ENCODE measurements at places on chromosomes 3 and 15.

DNA sequence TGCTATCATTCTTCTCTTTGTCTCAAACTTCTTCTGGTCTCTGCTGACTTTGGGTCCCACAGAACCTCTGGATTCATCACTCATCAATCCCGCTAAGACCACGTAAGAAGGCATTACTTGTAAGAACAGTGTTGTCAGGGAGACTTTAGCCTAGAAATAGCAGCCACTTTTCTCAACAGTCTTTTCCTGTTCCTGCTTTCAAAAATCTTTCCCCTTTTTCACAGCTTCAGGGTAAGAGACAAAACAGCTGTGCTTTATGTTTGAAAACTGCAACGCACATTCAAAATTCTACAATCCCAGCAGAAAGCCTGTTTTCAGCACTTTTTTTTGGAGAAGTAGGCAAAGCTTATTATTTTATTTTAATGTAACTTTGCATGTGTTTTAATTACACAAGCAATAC lies 42.0 kb upstream of the FAM98B start:
- DNase-seq, result no peak

DNA sequence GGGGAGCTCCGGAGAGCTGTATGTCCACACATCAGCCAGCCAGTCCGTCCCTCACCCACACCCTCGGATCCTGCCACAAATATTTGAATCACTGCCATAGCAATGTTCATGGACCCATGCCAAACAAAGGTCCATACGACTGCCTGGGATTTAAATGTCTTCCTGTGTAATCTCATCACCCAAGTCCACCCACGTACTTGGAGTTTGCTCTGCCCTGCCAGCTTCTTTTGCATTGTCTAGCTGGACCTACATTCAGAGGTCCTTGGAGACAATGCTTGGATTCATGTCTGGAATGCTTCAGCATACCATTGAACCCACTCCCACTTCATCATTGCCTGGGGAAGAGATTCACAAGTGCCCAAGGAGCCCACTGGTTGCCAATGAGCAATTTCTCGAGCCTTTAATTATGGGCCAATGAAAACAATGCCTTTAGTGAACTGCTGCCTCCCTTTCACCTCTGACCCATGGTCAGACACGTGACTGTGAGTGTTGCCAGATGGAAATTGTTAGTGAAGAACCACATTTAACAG lies 90.4 kb upstream of the PHLDB2 start:
- DNase-seq, result peak; percentile 94

- DNase-seq, result peak; percentile 57
These were observed 156.2 kb downstream of the NLGN1 start for GRCh38 chr3:173553635-173554280.

- peak; percentile 59 for DNase-seq
These were observed 1520.6 kb upstream of the CADM2 start for GRCh38 chr3:83438188-83438587.

DNA sequence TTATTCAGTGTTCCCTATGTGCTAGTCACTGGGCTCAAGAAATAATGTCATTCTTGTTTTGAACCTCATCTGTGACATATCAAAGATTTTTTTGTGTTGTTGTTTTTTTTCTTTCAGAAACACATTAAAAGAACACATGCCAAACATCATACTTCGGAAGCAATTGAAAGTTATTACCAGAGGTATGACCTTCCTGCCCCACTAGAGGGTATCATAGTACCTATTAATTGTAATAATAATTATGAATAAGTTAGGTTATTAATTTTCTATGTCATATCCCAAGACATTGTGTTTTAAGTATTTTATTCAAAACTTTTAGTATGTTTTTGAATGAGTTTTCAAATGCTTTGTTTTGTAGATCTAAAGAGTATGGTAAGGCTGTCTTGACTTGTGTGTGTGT lies 65.7 kb downstream of the CDIN1 start:
- no peak for DNase-seq

GRCh38 chr3:61996366-61996765 lies 377.0 kb downstream of the FEZF2 start:
- DNase-seq, result no peak

DNA sequence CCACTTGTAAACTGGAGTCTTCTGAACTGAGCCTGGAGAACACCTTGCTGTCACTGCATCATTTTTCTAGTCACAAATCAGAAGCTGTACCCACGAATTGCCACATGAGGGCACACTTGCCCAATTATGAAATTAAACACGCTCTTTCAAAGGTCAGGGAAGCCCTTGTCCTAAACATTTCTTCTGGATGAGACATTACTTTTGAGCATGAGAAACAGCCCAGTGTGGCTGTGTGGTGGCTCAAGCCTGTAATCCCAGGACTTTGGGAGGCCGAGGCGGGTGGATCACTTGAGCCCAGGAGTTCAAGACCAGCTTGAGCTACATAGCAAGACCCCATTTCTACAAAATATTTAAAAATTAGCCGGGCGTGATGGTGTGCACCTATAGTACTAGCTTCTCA lies 27.5 kb upstream of the CFAP161 start:
- DNase-seq, result peak; percentile 76

- no peak for DNase-seq
These were observed 232.5 kb downstream of the SHQ1 start for GRCh38 chr3:72615776-72616175.

- no peak for DNase-seq
These were observed 280.6 kb upstream of the ZNF717 start for GRCh38 chr3:76065964-76066363.

- peak; percentile 47 for DNase-seq
These were observed 58.5 kb upstream of the FAM174B start for GRCh38 chr15:92714077-92714476.

DNA sequence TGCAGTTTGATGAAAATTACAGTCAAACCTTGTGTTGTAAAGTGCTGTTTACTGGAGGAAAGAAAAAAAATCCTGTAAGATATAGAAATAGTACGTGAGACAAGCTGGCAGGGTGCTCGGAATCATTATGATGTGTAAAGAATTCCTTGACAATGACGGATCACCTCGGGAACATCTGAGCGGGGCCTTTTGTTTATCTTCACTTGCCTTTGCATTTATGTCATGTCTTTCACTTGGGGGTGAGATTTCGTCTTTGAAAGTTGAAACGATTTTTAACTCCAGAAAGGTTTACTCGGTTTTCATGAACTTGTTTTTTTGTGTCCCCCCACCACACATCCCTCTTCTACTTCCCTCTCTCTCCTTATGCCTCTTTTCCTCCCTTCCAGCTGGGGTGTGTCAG lies 128.3 kb upstream of the VEPH1 start:
- no peak for DNase-seq

GRCh38 chr3:101865751-101866509 lies 16.6 kb downstream of the NFKBIZ start:
- DNase-seq, result no peak

- no peak for DNase-seq
These were observed 587.3 kb upstream of the ROBO1 start for GRCh38 chr3:80355144-80355543.

- no peak for DNase-seq
These were observed 34.2 kb downstream of the ADAMTS17 start for GRCh38 chr15:100307241-100308212.

DNA sequence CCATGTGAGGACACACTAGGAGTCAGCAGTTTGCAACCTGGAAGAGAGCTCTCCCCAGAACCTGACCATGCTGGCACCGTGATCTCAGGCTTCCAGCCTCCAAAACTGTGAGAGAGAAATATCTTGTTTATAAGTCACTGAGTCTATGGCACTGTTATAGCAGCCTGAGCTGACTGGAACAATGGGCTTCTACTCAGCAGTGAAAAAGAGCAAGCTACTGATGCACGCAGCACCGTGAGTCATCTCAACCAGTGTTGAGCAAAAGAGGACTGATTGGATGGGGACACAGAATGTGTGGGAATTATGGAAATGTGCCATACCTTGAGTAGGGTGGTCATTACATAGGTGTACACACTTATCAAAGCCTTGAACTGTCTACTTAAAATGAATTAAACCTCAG lies 230.4 kb downstream of the PLCL2 start:
- no peak for DNase-seq

GRCh38 chr3:176041812-176042211 lies 1155.5 kb downstream of the TBL1XR1 start:
- peak; percentile 9 for DNase-seq

GRCh38 chr3:14847613-14848541 lies 29.1 kb downstream of the FGD5 start:
- DNase-seq, result no peak

GRCh38 chr15:44598892-44599291 lies 61.9 kb downstream of the EIF3J start:
- peak; percentile 37 for DNase-seq

- no peak for DNase-seq
These were observed 22.4 kb downstream of the SLMAP start for GRCh38 chr3:57778494-57778893.

GRCh38 chr3:195557322-195557721 lies 14.2 kb upstream of the PPP1R2 start:
- DNase-seq, result no peak

DNA sequence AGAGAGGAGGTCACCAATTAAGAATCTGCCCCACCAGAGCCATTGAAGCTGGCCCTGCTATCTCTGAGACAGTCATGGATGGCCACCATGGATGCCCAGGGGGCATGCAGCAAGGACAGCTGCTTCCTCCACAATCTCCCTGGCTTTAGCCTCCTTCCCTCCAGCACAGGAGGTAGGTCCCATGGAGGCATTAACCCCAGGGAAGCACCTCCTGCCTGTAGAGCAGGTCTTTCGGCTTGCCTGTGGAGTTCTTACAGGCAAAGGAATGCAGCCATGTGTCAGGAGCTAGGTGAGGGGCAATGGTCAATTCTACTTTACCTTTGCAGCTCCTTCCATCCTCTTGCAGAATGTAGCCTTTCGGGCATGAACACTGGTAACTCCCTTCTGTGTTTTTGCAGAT lies 93.8 kb downstream of the DUT start:
- no peak for DNase-seq

GRCh38 chr3:31092748-31093589 lies 198.5 kb upstream of the GADL1 start:
- DNase-seq, result no peak

GRCh38 chr15:67762610-67763368 lies 62.5 kb upstream of the SKOR1 start:
- no peak for DNase-seq

GRCh38 chr3:36686516-36686915 lies 77.8 kb downstream of the DCLK3 start:
- DNase-seq, result no peak

GRCh38 chr3:68620211-68620610 lies 312.1 kb downstream of the TAFA4 start:
- no peak for DNase-seq

- no peak for DNase-seq
These were observed 19.4 kb downstream of the SHOX2 start for GRCh38 chr3:158086776-158087175.

- no peak for DNase-seq
These were observed 50.2 kb downstream of the HHLA2 start for GRCh38 chr3:108346301-108347227.

DNA sequence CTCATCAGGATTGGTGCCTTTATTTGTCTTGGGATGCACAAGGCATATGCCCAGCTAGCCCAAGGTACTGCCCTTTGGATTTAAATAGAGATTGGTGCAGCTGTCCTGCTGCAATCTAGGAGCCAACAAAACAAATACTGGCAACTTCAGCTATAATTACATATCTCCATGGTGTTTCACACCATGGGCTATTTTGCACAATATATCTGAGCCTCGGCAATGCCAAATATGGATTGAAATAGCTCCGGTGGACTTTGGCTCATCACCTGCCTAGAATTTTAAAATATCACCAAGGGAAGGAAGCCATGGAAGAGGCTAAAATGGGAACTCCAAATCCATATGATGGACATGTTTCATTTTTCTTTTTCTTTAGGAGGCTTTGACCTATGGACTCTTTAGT lies 367.8 kb upstream of the UMPS start:
- no peak for DNase-seq

GRCh38 chr15:83713242-83713641 lies 59.3 kb downstream of the ADAMTSL3 start:
- no peak for DNase-seq

Data from astrocyte of the spinal cord (primary cell).